ENCODE measurements at places on chromosomes 5 and 9.

DNA sequence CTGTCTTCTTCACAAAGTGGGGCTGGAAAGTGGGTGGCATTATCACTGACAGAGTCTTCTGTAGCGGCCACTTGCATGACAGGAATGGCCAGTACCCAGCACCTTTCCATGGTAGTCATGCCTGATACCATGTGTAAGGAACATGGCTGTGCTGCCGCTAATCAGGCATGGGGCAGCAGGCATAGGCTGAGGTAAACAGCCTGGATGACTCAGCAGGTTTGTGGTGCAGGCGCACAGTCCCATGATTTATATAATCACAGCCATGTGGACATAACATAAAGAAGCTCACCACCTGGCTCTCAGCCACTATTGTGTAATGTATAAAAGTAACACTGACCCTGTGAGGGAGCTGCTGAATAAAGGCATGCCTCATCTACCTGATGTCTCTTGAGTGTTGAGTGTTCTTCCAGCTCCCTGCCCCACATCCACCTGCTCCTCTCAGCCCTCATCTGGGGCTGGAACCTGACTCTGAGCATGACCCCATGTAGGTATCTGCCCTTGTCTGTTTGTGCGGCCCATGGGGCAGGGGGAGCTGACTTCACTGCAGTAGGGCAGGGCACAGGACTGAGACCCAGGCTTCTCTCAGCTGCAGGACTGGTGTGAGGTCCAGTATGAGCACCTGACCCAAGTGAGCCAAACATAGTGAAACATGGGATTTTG, 13.2 kb upstream of the ICE1 start:
- no peaks in the 10 kb centered on the region for H3K27me3 ChIP-seq
- no peaks in the 10 kb centered on the region for H3K36me3 ChIP-seq
- DNase-seq: no peak
- H3K4me3 ChIP-seq: no peak overlapping the region
- no peaks in the 10 kb centered on the region for H3K4me1 ChIP-seq

DNA sequence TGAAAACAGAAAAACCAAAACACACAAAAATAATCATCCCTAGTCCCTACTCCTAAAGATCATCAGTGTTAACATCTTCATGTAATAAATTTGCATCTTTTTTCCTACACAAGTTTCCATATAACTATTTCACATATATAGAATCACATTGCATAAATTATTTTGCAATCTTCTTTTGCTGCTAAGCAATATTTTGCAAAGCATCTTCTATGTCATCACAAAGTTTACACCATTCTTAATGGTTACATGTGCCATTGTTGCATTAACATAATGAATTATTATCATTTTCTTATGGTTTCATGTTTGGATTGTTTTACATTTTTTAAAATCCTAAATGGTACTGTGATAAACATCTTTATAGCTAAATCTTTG, 17.8 kb downstream of the SH3TC2 start:
- H3K27me3 ChIP-seq: no peaks in the 10 kb centered on the region
- no peak overlapping the region for H3K4me3 ChIP-seq
- H3K36me3 ChIP-seq: no peaks in the 10 kb centered on the region
- no peak for DNase-seq

DNA sequence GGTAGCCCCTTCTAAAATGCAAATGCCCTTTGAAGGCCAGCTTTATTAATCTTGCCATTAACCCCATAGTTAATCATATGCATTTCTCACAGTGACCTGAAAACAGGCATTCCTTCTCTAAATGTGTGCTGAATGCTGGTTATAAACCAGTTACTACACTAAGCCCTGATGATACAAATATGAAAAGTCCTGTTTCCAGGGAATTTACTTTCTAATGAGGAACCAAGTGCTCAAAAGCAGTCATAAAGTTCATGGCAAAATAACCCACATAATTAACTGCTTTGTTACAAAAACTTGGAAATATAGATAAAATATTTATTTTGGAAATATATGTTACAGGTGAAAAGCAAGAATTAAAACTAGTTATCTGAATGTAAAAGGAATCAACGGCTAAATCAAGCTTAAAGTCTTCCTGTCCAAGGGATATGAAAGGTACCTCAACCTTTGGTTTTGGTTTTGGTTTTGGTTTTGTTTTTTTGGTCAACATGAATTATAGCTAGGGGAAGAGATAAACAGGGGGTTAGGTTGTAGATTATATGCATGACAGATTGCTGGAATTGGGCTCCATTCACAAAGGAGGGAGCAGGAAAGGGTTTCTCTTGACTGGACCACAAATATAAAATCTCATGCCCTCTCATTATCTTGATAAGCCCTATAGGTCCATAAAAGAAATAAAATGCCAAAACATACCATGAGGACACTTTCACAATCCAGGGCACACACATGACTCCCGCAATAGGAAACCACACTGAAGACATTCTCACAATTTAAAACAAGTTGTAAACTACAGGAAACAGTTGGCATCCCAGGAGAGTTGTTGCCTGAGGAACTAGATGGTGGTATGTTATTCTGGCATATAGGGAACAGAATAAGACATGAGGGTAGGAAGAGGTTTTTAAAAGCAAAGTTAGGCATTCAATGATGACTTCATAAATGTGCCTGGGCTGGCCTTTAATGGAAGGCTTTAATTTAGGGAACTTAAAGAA, 46.7 kb upstream of the MACIR start:
- H3K27ac ChIP-seq: no peak overlapping the region
- H3K4me3 ChIP-seq: no peak overlapping the region
- H3K36me3 ChIP-seq: no peaks in the 10 kb centered on the region
- DNase-seq: no peak

- DNase-seq: no peak
- H3K4me3 ChIP-seq: no peak overlapping the region
- H3K27ac ChIP-seq: no peak overlapping the region
- no peaks in the 10 kb centered on the region for H3K27me3 ChIP-seq
- no peaks in the 10 kb centered on the region for H3K36me3 ChIP-seq
- H3K4me1 ChIP-seq: no peaks in the 10 kb centered on the region
Observed at GRCh38 chr5:75545131-75545530, 33.4 kb downstream of the POLK start.

- H3K4me3 ChIP-seq: peak overlapping the region; percentile 35
- DNase-seq: no peak
- H3K36me3 ChIP-seq: no peaks in the 10 kb centered on the region
- peak overlapping the region; percentile 91 for H3K27ac ChIP-seq
- peaks cover 68% of the 10 kb centered on the region for H3K4me1 ChIP-seq
Observed at GRCh38 chr9:94908583-94909249, 182.2 kb downstream of the AOPEP start.

DNA sequence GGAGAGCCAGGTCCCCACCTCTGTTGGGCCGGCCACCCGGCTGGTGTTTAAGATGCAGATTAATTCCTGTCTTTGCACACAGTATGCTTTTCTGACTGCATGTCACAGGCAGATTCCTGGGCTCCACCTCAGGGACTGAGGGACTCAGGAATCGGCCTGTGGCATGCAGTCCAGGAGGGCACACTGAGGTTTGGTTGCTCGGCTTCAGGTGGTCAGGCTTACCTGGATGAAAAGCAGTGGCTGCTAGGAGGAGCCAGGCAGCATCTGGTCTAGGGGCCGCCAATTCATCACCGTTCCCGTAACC, 1.1 kb downstream of the WDR5 start:
- H3K27me3 ChIP-seq: no peaks in the 10 kb centered on the region
- peak overlapping the region; percentile 90 for H3K4me3 ChIP-seq
- peaks cover 16% of the 10 kb centered on the region for H3K36me3 ChIP-seq
- DNase-seq: no peak

- no peaks in the 10 kb centered on the region for H3K27me3 ChIP-seq
- H3K36me3 ChIP-seq: no peaks in the 10 kb centered on the region
- DNase-seq: no peak
- no peak overlapping the region for H3K4me3 ChIP-seq
Observed at GRCh38 chr5:9197881-9198260, 348.0 kb downstream of the SEMA5A start.

DNA sequence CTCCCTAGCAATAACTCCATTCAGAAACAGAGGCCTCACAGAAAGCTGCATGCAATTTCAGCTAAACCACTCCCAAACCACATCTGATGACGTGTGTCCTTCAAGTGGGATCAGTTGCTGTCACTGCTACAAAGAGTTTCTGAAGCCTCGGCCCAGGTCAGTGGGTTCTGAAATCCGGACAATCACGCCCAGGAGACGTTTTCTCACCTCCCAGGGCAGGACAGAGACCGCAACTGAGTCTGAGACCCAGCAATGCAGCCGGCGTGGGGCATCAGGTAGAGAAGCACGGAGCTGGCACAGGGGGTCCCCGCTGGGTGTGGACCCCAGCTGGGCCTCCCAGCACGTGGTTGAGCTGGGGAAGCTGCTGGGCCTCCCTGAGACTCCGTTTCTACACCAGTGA, 2.6 kb upstream of the UBE2QL1 start:
- H3K36me3 ChIP-seq: no peaks in the 10 kb centered on the region
- H3K4me1 ChIP-seq: no peaks in the 10 kb centered on the region
- no peaks in the 10 kb centered on the region for H3K27me3 ChIP-seq
- H3K4me3 ChIP-seq: no peak overlapping the region

DNA sequence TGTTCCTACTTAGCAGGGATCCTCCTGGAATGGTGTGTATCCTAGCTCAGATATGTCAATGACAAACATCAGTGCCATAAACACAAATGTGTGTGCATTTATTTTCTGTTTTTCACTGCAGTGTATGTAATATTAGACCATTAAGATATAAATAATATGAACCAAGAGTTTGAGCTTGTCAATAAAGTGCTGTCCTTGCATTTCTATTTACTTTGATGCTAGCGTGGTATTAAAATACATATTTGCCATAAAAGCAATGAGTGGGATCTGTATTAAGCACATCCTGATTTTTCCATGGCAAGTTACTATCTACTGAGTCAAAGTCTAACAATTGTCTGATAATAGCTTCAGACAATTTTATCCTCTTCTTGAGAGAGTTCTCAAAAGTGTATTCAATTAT, 157.6 kb downstream of the DIRAS2 start:
- H3K36me3 ChIP-seq: no peaks in the 10 kb centered on the region
- H3K4me1 ChIP-seq: no peaks in the 10 kb centered on the region
- no peaks in the 10 kb centered on the region for H3K27me3 ChIP-seq
- no peak overlapping the region for H3K27ac ChIP-seq
- no peak overlapping the region for H3K4me3 ChIP-seq
